ENCODE measurements at places on chromosomes 7 and 10. TPM values are rescaled to one million over a fixed set of nuclear protein-coding genes. Genes with fewer than 3 reads are reported as not detected.

Gene PHKG1
- not detected for total RNA-seq

Gene SLC13A4
- not detected for total RNA-seq

Gene CAMK2B
- total RNA-seq, result not detected

Gene VIPR2
- total RNA-seq, result not detected

Gene DGKB
- 0.13 TPM for total RNA-seq

Gene FZD1
- total RNA-seq, result 35.7 TPM

Gene PCLO
- total RNA-seq, result 0.96 TPM

Gene SPDYE2B
- not detected for total RNA-seq

Gene SSC4D
- 1.7 TPM for total RNA-seq

Data from epithelial cell of alveolus of lung (primary cell).